ENCODE measurements at places on chromosomes 16 and 17. TPM values are rescaled to one million over a fixed set of nuclear protein-coding genes. Genes with fewer than 3 reads are reported as not detected.
A peak's percentile ranks its signal among the peaks of the same experiment; 100 is the strongest.

The RAB11FIP4 gene
- 2.6 TPM for polyA plus RNA-seq

The TM4SF5 gene
- not detected for polyA plus RNA-seq

The ZNF747 gene
- 4.8 TPM for polyA plus RNA-seq

The TXNDC11 gene
- polyA plus RNA-seq = 46.6 TPM

The C17orf78 gene
- not detected for polyA plus RNA-seq

DNA sequence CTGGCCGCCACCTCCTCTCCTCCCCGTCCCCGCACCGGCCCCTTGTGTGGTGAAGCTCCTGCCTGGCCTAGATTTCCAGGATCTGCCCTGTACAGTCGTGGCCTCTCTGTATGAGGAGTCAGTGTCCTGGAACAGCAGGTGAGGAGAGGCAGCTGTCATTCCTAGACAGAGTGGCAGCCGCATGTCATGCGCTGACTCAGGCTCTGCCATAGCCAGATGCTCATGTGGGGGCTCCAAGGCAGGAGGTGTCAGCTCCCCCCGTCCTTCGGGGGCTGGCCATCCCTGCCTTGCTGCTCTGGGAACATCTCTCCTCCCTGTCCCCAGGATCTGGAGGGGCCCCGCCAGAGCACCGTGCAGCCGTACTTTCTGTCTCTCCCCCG, 60.4 kb downstream of the BAIAP2 start:
- DNase-seq = no peak

DNA sequence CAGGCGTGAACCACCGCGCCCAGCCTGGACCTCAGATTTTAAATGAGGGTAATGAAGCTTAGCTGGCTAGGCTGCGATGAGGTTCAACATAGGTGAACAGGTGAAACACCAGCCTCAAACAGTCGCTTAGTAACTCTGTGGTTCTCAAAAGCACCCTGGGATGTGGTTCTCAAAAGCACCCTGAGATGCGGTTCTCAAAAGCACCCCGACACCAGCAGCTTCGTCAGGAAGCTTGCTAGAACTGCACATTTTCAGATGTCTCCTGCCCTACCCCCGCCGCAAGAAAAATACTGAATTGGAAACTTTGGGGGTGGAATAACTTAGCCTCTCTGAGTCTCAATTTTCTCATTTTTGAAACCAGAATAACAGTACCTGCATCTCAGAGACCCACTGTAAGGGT, 86.7 kb upstream of the XYLT1 start:
- DNase-seq = no peak

DNA sequence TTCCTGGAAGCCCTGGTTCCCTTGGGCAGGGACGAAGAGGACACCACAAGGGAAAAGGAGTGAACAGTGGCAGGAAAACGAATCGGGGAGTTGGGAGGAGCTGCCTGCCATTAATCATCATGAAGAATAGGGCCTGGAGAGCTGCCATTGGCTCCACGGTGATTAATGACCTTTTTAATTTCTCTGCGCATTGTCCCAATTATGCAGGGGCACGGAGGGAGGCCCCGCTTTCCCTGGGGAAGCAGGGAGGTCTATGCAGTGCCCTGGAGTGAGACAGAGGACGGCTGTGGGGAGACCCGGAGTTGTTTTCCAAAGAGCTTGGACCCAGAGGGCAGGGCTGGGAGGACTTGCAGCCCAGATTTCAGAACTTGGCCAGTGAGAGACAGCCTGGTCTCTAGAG, 338.9 kb upstream of the C16orf82 start:
- DNase-seq = no peak

GRCh38 chr17:73307130-73307529, 4.7 kb downstream of the CDC42EP4 start:
- no peak for DNase-seq

DNA sequence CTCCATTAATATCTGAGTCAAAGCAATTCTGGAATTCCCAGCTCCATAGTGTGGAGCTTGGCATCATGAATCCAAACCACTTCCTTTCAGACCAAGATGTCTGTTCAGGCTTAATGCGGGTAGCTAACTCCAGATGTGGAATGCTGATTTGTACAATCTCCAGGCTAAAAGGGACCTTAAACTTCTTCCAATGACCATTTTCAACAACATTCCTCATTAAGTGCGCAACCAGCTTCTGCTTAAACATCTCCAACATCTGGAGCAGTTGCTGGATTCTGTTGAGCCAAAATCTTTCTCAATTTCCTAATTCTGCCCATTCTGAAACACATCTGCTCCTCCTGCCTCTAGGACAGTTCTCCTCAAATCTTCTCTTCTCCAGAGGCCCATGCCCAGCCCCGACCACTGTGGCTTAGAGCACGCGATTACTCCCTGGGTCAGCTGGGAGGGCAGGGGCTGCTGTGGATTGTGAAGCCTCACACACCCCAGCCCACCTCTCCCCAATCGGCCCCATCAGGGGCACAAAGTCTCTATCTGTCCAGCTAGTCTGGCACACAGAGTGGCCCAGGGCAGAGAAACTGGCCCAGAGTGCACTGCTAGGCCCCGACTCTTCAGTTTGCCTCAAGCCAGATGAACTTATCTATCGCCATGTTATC, 36.2 kb downstream of the ASPA start:
- DNase-seq = no peak

DNA sequence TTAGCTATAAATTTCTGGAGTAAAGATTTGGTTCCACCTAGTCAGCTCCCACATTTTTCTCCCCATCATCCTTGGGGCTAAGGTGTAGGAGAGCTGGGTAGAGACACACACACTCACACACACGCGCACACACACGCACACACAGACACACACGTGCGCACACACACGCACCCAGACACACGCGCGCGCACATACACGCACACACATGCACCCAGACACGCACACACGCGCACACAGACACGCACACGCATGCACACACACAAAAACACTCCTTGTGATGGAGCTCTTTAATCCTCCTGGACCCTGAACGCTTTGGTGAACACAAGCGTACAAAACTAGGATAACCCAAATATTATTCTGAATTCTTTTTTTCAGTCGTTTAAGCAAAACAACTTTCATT, 253.6 kb downstream of the C16orf95 start:
- no peak for DNase-seq

GRCh38 chr17:49471089-49471683, 23.9 kb upstream of the NGFR start:
- DNase-seq = no peak

DNA sequence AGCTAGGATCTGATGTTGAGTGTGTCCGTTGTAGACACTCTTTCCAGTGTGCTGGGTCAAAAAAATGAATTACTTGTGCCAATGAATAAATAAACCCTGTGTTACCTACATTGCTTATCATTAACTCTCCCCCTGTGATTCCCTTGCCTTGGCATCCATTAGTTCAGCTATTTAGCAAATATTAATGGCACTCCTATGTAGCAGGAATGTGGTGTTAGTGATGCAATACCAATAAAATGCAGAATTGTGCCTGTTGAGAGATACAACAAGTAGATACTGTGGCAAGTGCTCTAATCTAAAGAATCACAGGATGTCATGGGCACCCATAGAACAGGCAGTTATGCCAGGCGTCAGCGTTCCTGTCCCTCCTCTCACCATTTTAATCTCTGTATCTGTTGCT, 343.2 kb downstream of the PMP22 start:
- no peak for DNase-seq

DNA sequence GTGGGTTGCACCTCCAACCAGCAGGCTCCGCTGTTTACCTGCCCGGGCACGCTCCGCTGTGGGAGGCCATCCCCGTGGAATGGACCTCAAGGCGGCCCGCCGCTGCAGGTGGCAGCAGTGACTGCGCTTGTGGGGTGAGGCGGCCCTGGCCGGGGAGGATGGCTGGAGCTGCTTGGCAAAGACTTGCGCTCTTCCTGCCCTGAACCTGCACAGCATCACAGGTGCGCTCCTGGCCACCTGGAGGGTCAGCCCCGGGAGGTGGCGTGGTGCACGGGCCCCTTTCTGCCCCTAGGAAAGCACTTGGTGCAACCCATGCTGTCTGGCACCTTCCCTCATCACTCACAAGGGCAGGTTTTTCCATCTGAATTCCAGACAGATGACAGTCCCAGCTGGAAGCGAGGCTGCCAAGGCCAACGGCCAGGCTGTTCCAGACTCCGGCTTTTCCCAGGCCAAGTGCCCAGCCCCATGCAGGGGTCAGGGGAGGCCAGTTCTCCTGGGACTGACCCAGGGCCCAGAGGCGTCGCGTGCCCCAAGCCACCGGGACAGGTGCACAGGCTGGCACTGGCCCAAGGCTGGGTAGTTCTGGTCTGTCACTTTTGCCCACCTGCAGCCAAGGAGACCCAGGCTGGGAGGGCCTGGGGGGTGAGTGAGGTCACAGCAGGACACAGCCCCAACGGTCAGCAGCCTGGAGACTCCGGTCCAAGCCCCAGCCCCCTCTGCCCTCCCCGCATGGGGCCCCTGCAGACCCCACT, 13.3 kb downstream of the UTS2R start:
- DNase-seq = peak; percentile 84

- DNase-seq = no peak
These were observed 34.6 kb upstream of the TAC4 start for GRCh38 chr17:49882434-49882833.

DNA sequence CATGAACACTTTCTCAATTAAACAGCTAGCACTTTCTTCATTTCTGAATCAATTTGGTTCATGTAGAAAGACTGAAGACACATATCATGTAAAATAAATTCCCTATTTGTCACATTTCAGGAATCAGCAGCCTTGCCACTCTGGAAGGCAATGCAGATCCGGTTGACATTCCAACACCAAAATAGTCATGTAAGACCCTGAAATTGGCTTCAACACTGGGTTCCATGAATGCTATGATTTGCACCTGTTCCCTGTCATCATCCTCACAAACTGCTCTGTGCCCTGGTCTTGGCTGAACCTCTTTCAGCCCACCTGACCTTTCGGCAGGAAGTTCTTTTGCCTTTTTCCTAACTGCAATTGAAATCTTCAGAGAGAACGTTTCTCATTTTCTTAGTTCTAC, 156.9 kb downstream of the CDH8 start:
- DNase-seq = no peak

GRCh38 chr17:32746698-32747097, 130.2 kb downstream of the MYO1D start:
- DNase-seq = peak; percentile 47

DNA sequence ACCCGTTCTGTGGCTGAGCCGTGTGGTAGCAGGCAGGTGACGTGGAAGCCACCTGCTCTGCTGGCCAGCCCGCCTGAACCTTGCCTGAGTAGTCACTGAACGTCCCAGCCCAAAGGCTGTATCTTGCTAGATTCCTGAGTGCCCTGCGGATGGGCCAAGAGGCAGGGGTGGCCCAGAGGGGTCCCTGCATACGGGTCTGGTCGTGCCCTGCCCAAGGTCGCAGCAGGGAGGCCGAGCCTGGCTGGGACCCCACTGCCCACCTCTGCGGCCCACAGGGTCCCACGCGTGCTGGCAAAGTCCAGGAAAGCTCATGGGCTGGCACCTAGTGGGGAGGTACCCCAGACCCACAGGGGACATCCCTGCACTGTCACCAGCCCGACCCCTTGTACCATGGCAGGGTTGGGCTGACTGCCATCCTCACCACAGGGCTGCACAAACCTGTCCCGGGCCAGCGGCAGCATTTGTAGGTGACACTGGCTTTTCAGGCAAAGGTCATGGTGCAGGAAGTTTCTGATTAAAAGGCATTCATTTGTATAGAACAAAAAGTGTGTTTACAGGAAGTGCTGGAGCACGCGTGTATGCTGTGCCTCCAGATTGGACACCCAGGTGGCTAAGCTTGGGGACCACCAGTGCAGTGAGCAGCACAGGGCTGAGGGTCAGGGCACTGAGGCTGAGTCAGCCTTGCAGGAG, 45.1 kb upstream of the ZC3H18 start:
- no peak for DNase-seq

DNA sequence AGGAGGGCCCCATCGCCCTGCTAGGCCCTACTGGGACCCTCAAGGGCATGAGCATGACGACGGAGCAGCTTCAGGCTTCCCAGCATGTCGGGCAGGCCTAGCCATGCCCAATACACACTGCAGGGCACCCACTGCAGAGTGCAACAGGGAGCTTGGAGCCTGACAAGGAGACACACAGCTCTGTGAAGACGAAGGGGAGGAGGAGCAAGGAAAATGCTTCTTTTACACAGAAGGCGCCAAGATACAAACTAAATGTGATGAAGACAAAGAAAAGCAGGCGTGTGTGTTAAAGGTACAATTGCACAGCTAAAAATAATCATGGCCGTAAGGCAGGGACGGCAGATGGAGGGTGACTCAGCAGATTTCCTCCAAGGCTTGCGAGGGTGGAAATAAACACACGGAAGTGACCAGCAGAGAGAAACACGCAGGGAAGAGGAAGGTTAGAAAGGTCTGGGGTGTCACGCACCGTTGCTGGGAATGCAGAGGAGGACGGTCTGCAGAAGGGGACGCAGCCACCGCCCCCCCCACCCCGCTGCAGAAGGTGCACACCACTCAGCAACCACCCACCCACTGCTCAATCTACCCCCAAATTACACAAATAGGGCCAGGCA, 108.5 kb downstream of the ZNF778 start:
- DNase-seq = peak; percentile 56

GRCh38 chr16:75337430-75337829, 86.0 kb upstream of the BCAR1 start:
- no peak for DNase-seq

DNA sequence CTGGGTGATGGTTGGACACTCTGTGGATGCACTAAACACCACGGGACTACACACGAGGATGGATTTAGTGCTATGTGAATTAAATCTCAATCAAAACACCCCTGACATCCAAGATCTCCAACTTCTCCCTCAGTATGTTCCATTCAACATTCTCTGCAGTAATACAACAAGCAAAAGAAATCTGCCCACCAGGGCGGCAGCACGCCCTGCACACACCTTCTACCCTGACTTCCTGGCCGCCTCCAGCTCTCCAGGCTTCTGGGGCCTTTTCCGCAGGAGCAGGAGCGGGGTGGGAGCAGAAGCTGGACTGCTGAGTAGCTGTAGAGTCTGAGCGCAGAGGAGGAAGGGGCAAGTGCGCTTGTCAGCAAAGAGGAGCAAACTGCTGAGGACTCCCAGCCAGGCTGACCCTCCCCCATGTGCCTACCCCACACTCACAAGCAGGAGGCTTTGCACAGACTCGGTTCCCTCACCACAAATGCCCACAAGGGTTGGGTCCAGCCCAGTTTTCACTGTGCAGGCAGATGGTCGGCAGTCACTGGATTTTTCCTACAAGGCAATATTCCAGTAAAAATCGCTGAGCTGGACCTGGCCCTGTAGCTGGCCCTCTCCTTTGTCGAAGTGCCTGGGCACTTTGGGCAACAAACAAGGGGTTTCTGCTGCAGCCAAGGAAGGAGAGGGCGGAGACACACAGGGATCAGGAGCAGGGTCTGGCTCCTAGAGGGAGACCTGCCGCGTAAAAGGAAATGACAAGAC, 22.8 kb downstream of the ZDHHC7 start:
- no peak for DNase-seq

DNA sequence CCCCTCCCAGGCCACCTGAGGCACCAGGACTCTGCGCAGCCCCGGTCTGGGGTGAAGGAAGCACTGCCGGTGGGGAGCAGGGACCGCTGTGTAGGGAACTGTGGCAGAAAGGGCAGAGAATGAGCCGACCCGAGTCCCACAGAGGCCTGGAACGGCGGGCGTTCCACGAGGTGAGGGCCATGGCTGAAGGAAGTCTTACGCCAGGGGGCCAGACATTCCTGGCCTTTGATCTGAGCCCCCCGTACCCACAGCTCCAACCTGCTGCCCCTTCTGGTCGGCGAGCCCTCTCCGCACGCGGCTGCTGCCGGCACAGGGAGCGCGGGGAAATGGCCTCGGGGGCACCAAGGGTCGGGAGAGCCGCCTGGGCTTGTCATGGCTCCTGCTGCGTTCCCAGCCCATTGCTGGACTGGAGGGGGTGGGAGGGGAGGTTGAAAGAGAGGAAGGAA, 1.4 kb upstream of the WNT3 start:
- no peak for DNase-seq

All from mammary epithelial cell (primary cell).